ENCODE measurements at places on chromosomes 5 and 9.

DNA sequence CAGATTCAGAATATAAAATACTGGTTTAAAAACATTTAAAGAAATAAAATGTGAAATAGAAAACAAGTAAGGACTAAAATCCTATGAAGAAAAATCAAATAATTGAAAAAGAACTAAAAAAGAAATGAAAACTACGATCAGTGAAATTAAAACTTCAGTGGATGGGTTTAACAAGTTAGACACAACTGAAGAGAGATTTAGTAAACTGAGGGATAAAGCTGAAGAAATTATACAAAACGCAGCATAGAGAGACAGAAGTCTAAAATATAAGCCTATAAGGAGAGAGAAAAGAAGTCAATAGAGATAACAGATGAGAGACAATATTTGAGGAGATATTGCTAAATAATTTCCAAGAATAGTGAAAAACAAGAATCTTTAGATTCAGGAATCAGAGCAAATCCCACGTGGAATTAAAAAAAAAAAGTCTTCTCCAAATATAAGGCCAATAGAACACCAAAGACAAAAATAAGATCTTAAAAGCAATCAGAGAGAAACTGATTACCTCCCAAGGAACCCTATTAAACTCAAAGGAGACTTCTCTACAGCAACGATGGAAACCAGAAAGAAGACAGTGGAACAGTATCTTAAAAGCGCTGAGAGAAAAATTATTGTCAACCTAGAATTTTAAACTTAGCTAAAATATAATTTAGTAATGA lies 59.6 kb upstream of the ABL1 start:
- no peak for DNase-seq

GRCh38 chr9:68707801-68708488 lies 2.9 kb downstream of the PIP5K1B start:
- no peak for DNase-seq

- DNase-seq, result no peak
Measured at GRCh38 chr5:61200582-61201155, 38.4 kb upstream of the SMIM15 start.

DNA sequence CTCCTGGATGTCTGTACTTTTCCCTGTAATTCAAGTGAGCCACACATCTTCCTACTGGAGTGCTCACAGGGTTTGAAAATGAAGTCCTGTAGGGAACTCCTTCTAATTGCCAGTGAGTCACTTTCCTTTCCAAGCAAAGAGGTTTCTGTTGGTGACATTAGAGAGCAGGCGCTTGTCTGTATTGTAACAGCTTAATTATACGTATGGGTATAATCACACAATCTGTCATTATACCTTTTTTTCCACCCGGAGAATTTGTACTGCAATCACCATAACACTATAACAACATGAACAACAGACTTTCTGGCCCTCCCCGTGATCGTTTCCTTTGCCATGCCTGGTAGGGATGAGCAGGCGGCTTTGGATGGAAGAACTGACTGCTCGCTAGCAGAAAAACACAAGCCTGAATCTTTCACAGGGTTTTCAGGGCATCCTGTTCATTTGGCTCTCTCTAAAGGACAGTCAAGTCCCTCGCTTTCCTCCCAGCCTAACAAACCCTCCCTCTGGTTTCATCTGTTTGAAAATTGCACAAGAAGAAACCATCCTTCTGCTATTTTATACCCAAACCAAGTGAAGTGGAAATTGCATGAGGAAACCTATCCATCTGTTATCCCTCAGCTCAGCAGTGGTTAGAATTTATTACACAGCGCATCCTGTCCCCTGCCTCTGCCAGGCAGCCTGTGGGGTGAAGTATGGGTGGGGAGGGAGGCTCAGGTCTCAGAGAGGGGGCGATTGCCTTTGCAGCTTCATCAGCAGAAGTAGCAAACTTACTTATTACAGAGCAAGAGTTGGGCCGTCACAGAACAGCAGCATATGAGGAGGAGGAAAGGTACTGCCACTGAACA lies 307.0 kb upstream of the TLE4 start:
- DNase-seq, result no peak

GRCh38 chr5:42592401-42593140 lies 164.0 kb upstream of the CCDC152 start:
- no peak for DNase-seq

GRCh38 chr5:132269635-132270334 lies 12.3 kb downstream of the PDLIM4 start:
- DNase-seq, result peak; percentile 43

- no peak for DNase-seq
Measured at GRCh38 chr9:27413511-27414219, 110.4 kb upstream of the IFNK start.

- DNase-seq, result peak; percentile 65
Measured at GRCh38 chr9:136327304-136327974, at the start of gene GPSM1. GPSM1 (plus strand) TSS chr9:136327539; CDS start chr9:136327696, 157 bp downstream.

DNA sequence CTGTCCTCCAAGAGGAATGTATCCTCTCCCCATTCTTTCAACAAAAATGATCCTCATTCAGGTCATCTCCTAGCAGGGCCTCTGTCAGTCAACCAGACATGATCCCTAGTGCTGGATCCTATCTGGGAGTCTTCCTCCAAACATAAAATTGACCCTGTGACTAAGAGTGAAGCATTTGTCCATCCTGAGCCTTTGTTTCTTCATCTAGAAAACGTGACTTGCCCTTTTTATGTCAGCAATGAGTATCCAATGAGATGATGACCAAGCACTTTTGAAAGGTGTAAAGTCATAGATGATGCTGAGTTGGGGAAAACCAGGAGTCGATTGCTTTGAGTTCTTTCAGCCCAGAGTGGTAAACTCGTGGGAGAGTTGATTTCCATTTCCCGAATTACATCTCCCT lies 143.3 kb downstream of the CMYA5 start:
- no peak for DNase-seq

- peak; percentile 94 for DNase-seq
Measured at GRCh38 chr9:70258692-70259511, at the start of gene SMC5. SMC5 (plus strand) TSS chr9:70258978; CDS start chr9:70259079, 101 bp downstream.

DNA sequence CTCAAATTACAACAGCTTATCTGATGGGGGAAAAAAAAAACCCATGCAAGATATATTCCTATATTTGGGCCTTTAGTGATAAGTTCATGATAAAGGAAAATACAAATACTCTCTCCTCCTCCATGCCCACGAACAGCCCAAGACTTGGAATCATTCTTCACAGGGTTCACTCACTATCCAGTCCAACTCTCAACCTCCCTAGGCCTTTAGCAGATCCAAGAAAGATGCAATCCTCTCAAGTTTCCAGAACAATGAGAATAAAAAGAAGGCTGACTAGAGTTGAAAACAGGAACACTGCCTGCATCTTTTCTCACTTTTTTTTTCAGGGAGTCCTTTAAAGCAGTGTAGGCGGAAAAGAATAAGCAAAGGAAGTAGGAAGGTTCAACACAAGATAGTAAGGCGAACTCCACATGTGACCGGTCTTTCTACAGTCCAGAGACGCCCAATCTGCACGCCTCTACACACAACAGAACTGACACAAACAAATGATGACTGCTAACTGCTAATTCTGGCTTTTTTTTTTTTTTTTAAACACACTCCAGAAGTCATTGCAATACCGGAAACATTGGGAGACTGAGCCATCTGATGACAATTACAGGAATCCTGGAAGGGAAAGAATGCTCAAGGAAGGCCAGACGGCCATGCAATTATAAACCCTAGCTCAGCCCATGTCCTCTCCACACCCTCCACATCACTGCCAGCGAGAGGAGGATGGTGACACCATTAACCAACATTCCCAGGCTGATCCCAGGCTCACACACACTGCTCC lies 75.4 kb downstream of the BNC2 start:
- no peak for DNase-seq

DNA sequence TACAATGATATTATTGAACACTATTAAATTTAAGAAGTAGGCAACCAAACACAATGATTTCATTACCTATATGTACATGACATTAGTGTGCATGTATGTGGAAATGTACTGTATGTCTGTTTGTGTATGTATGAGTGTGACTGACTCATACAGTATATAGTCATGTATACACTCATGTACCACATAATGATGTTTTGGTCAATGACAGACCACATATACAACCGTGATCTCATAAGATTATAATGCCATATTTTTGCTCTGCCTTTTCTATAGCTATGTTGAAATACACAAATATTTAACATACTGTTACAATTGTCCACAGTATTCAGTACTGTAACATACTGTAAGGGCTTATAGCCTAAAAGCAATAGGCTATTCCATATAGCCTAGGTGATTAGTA lies 19.7 kb downstream of the SVEP1 start:
- no peak for DNase-seq

GRCh38 chr9:130207241-130207992 lies 35.2 kb downstream of the NCS1 start:
- no peak for DNase-seq

GRCh38 chr5:146005723-146006122 lies 69.3 kb downstream of the SH3RF2 start:
- DNase-seq, result no peak

DNA sequence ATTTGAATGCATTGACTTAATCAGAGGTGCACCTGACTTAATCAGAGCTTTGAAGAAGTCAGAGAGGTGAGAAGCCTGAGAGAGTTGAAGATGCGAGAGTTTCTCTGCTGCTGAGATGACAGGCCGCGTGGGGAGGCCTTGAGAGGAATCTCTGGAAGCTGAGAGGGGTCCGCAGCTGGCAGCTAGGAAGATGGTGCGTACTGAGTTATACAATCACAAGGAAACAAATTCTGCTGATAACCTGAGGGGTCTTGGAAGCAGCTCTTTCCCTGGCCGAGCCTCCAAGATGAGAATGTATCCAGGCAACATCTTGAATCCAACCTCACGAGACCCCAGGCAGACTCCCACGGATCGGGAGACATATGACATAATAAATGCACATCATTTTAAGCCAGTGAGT lies 91.7 kb downstream of the SPATA31A6 start:
- no peak for DNase-seq

GRCh38 chr9:77291714-77292113 lies 114.4 kb downstream of the VPS13A start:
- DNase-seq, result no peak

DNA sequence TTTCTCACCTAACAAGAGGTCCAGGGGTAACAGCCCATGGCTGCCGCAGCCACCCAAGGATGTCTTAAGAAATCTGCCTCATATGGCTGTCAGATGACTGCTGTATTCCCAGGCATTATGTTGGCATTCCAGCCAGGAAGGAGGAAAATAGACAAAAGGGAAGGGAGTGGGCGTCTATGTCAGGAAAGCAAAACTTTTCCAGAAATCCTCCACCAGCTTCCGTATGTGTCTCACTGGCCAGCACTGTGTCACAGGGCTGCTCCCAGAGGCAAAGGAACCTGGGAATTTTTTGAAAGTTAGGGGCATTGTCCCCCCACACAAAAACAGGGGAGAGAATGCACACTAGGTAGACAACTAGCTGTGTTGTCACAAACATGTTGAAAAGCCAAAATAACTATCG lies 7.3 kb downstream of the BHMT2 start:
- DNase-seq, result no peak

DNA sequence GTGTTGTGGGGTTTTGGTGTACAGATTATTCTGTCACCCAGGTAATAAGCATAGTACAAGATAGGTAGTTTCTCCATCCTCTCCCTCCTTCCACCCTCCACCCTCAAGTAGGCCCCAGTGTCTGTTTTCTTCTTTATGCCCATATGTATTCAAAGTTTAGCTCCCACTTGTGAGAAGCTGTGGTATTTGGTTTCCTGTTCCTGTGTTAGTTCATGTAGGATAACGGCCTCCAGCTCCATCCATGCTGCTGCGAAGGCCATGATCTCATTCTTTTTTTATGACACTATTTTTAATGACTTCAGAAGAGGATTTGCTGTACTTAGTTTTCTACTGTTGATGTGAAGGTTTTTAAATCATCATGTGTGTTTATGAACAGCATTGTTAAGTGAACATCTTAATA lies 11.9 kb downstream of the CCDC180 start:
- DNase-seq, result no peak

DNA sequence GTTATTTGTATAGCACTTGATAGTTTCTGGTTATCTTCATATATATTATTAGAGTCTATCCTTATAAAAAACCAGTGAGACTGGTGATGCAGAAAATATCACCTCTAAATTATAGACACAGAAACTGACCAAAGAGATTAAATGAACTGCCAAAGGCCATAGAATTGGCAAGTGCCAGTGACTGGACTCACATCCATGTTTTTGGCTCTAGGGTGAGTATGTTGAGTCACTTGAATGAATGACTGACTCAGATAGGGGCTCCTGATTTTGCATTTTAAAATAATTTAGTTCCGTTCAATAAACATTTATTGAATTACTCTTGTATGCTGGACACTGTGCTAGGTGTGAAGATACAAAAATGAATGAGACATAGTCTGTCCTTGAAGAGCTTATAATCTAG lies 70.7 kb downstream of the NR2F1 start:
- no peak for DNase-seq

DNA sequence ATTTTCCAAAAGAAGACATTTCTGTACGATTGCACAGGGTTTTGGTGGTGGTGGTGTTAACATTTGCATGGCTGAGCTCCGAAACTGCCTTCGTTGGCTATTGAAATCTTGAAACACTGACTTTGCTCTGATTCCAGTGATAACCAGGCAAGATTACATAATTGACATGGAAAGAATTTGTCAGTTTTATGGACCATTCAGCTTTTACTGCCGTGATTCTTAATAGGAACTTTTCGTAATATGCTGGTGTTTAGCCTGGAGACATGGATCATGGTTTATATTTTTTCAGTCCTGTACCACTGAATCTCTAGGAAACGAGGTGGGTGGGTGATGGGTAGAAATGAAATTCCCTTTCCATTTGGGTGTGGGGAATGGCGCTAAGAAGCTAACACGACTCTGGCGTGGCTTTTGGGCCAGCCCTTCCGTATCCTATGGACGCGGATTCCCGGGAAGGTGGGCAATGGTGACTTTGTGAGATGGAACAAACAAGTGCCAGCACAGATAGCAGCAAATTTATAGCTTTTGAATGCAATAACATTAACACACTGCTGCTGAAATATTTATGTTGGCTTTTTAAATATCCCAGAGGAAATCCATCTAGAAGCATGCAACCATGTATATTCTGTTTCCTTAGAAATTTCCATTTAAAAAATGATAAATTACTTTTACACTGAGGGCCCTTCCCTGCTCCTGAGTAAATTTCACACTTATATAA lies 36.8 kb downstream of the LIX1 start:
- no peak for DNase-seq

DNA sequence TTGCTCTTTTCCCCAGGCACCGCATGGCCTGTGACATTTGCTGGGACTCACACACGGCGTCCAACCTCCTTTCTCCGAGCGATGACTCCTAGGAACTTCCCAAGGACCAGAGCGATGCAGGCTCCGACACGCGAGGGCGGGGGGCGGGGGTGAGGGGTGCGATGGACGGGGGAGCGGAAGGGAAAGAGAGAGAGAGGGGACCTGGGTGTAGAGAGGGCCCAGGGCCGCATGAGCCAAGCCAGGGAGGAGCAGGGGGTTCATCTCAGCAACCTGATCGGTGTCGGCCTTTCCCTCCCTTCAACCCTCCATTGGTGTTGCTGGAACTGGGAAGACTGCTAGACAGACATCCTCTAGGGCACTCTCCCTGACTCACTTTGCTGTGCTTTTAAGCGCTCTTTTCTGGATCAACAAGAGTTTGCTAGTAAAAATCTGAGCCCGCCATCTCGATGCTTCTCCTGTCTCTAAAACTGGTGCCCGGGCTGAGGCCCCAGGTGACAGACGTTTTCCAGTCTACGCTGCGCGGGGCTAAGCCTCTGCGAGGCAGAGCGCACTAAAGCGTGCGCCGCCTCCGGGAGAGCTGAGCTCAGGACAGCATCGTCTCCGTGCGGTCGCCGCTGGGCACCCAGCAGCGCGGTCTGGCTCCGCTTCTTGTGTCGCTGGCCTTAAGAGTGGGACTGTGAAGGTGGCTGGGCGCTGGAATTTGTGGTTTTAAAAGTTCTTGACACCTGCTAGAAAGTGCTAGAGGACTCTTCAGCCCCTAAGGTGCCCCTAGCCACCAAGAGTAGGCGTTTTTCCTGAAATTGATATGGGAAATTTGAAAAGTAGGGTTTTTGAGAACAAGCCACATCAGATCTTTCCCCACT lies 1.0 kb upstream of the TSLP start:
- peak; percentile 73 for DNase-seq
